Stimulated activated CD8-positive, alpha-beta memory T cell treated with anti-CD3 and anti-CD28 coated beads, Interleukin-4, amount 100 ng/mL, for 1 hour (primary cell): ENCODE measurements at places on chromosomes 11 and 22.

- no peak for DNase-seq
These were observed 24.5 kb upstream of the DLAT start for GRCh38 chr11:112000703-112001102.

- DNase-seq = no peak
These were observed 7.6 kb downstream of the ARVCF start for GRCh38 chr22:20009018-20009491.

GRCh38 chr11:93024369-93024768 is 54.9 kb downstream of the MTNR1B start:
- DNase-seq = no peak

DNA sequence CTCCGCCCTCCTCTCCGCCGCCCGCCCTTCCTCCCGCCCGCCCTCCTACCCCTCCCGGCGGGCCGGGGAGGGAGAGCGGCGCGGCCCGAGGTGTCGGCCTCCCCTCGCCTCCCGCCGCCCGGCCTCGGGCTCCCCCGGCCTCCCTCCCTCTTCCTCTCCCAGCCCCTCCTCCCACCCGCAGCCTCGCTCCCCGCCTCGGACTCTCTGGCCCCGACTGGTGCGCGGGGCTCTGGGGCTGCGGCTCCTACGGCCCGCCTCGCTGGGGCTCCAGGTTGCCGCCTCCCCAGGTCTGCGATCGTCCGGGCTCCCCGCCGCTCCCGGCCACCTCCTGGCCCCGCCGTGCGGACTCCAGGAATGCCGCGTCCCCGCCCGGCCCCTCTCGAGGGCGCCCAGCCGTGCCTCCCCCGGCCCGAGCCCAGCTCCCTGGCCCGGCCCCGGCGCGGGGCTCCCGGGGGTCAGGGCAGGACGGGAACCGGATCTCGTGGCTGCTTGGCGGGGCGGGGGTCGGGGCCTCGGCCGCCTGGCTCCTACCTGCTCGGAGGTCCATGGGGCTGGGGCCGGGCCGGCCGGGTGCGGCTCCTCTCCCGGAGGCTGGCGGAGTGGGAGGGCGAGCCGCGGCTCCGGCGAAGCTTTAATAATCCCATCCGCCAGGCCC is at the start of gene CLCF1:
Gene CLCF1, minus strand, starts transcription at position 606 of the 655 bp plus-strand sequence. Its CDS starts 59 bp downstream, at position 547.
- DNase-seq = no peak

- no peak for DNase-seq
These were observed at the start of gene ASCL2 for GRCh38 chr11:2270322-2271076. Gene ASCL2 (minus strand): TSS chr11:2270588. CDS start chr11:2270332, 256 bp downstream.

GRCh38 chr11:72842126-72842525 is 27.9 kb downstream of the ATG16L2 start:
- no peak for DNase-seq

GRCh38 chr22:40525250-40525884 is 111.2 kb downstream of the MRTFA start:
- peak; percentile 45 for DNase-seq

DNA sequence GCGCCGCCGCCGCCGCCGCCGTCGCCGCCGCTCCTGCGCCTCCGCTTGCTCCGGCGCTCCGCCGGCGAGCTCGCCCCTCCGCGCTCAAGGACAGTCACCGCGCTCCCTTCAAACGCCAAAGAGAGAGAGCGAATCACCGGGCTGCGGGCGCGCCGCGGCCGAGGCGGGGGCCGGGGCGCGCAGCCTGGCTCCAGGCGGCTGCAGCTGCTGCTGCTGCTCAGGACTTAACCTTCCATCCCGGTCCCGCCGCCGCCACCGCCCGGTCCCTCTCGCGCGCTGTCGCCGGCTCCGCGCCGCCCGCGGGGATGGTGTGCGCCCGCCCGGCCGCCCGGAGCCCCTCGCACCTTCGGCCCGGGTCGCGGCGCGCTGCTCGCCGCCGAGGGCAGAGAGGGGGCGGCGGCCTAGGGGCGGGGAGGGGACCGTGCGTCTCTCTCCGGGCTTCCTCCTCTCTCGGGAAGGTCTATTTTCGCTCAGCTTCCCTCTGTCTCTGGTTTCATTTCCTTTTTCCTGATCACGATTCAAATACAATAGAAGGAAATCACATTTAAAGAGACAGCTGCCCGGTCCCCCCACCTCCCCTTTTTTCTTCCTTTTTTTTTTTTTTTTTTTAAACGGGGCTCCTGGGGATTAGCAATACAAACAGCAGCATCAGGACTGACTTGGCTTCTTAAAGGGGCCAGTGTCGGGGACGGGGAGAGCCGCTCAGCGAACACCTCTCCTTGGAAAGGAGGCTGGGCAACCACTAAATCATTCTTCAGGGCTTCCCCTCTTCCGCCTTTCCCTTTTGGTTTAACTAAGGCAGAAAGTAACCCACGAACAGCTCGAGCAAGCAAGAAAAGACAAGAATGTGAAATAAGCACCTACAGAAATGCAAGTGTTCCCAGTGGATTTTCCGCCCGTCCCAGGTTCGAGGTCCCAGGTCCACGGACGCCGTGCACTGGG is 22.1 kb downstream of the LMO2 start:
- no peak for DNase-seq
